Omental fat pad (tissue), 4 donors: ENCODE measurements at places on chromosomes 7 and 10. TPM values are rescaled to one million over a fixed set of nuclear protein-coding genes. Genes with fewer than 3 reads are reported as not detected.

GRCh38 chr7:46764100-46764936 is 817.6 kb downstream of the TNS3 start:
- no peak for DNase-seq

GRCh38 chr10:85864173-85864549 is 502.4 kb downstream of the GRID1 start:
- no peak for DNase-seq

DNA sequence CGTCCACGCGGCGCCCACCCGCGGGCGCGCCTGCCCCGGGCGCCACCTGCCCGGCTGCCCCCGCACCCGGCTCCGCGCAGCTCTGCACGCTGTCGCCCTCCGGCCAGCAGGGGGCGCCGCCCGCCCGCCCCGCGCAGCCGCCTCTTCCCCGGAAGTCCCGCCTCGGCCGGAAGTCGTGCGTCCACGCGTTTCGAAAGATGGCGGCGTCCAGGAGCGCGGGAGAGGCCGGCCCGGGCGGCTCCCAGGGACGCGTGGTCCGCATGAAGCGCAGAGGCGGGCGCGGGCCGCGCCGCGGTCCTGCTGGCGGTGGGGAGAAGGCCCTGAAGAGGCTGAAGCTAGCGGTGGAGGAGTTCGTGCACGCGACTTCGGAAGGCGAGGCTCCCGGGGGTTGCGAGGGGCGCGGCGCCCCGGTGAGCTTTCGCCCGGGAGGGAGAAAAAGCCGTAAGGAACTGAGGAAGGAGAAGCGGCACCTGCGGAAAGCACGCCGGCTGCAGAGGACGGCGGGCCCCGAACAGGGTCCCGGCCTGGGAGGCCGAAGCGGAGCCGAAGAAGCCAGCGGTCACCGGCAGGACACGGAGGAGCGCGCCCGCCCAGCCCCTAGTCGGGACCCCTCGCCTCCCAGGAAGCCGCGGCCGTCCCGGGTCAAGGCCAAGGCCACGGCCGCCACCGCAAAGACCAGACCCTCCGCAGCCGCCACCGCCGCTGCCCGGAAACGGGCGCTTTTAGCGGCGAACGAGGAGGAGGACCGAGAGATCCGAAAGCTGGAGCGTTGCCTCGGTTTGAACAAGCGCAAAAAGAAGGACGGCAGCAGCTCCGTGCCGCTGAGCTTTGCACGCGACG is at the start of gene NOM1:
NOM1 (plus strand) TSS at position 172 of the 840 bp plus-strand sequence; CDS start at position 198, 26 bp downstream.
- DNase-seq, result peak; percentile 66

The C7orf57 gene
- not detected for total RNA-seq

The NUTM2B gene
- 0.19 TPM for total RNA-seq

- no peak for DNase-seq
These were observed 57.3 kb upstream of the BTBD16 start for GRCh38 chr10:122213766-122214165.

DNA sequence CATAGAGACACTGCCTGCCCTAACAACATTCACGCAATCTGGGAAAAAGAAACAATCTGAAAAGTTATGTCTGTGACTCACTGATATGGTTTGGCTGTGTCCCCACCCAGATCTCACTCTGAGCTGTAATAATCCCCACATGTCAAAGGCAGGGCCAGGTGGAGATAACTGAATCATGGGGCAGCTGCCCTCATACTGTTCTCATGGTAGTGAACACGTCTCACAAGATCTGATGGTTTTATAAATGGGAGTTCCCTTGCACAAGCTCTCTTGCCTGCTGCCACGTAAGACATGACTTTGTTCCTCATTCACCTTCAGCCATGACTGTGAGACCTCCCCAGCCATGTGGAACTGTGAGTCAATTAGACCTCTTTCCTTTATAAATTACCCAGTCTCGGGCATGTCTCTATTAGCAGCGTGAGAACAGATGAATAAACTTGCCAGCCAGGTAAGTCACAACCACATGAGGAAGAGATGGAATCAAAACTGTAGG is 341.5 kb upstream of the AOAH start:
- DNase-seq, result no peak

- no peak for DNase-seq
These were observed 129.5 kb downstream of the TMEM26 start for GRCh38 chr10:61323726-61324125.

DNA sequence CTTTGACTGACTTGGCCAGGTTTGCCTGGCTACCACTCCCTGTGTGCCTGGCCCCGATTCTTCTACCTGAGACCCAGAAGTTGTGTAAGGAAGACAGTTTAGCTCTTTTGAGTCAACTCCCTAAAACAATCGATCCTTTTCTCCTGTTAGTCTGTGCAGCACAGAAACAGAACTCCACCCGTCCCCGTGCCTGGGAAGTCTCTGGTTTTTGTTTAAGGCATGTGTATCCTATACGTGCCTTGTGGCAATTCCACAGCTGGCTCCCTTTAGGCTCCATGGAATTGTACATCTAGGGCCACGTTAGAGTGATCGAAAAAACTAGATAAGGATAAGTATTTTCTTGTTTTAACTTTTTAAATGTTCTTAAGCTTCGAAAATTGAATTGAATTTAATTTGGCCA is 131.6 kb downstream of the BICC1 start:
- no peak for DNase-seq

DNA sequence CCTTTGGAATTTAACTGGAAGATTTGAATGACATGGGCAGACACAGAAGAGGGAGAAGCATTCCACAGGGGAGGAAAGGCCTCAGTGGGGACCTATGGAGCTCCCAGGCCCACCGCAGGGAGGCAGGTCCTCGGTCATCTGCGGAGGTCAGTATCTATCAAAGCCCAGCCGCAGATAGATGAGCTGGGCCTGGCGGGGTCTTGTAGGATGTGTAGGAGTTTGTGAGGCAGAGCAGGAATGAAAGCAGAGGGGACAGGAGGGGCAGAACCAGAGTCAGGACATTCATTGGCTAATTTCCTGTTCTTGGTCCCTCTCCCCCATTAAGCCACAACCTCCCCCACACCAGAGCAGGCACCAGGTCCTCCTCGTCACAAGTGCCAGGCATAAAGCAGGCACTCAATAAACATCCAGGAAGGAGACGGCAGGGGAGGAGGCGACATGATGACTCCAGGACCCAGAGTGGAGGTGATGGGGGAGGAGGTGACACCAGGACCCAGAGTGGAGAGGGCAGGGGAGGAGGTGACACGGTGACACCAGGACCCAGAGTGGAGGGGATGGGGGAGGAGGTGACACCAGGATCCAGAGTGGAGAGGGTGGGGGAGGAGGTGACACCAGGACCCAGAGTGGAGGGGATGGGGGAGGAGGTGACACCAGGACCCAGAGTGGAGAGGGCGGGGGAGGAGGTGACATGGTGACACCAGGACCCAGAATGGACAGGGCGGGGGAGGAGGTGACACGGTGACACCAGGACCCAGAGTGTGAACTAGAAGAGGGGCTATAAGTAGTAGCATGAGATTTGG is 83.7 kb upstream of the PDGFA start:
- no peak for DNase-seq

GRCh38 chr10:95526044-95526443 is 35.1 kb downstream of the SORBS1 start:
- no peak for DNase-seq

DNA sequence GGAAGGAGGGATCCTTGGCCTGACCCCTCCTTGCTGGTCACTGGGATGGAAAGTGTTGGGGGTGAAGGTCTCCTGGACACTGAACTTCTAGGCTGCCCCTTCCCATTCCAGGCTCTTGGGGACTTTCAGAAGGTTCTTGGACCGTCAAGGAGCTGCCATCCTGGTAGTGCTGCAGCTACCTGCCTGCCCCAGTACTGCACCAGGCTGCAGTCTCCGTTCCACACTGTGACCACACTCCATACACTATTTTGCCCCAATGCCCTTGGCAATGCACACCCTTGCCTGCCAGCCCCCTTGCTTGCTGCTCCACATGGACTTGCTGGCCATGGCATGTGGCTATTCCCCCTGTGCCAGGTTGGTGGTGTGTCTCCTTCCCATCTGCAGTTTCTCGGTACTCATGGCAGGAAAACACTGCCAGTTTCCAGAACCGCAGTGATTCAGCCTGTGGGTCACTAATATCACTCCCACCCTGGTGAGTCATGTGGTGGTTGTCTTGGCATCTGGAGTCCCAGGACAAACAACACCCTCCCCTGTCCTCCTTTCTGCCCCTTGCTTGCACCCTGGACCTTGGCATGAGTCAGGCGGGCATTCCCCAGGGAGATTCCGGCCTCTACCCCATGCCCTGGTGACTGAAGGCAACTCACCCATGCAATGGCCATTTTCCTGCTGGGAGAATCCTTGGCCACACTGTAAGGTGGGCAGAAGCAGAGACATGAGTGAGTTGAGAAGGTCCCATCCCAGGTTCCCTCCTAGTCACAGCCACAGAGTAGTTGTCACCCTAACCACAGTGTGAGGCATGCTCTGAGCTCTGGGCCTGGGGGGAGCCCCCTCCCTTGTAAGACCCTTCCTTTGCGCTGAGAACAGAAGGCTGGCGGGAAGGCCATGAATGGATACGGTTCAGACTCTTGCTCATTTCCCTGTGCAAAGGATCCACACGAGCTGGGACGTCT is 32.8 kb downstream of the GOLGA7B start:
- no peak for DNase-seq

DNA sequence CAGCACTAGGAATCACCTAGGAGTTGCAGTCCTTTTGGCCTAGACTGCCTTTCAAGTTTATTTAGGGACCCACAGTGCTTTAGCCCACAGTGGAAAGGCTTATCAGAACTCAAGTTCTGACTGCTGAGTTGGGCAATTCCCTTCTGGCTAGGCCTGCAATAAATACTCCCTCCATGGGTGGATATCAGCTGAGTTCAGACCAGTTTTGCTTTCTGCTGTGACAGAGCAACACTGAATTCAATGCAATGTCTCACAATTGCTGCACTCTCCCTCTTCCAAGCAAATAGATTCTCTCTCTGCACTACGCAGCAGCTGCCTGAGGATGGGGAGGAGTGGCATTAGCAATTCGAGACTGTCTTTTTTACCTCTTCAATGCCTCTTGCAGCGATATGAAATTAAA is 1153.3 kb downstream of the SORCS1 start:
- DNase-seq, result no peak

DNA sequence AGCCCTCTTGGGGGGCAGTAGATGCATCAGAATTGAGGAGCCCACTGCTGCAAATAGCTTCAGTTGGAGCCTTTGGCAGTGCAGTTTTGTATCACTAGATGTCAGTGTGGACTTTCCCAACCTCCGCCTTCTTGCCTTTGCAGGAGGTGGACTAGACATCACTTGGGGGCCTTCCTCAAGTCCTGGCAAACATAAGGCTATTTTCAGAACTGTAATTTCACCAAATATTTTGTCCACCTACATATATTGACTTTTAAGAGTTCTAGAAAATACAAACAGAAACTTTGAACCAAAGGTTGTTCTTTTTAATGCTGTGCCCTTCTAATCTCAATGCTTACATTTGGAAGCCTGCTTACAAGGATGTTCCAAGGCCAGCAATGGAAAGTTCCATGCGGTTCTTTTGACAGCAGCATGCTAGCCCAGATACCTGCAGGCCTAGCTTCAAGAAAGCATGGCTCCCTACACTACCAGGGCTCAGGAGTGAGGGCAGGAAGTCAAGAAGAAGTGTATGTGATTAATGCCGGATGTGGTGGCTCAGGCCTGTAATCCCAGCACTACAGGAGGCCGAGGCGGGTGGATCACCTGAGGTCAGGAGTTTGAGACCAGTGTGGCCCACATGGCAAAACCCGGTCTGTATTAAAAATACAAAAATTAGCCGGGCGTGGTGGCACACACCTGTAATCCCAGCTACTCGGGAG is 8.0 kb upstream of the ZNRF2 start:
- no peak for DNase-seq

DNA sequence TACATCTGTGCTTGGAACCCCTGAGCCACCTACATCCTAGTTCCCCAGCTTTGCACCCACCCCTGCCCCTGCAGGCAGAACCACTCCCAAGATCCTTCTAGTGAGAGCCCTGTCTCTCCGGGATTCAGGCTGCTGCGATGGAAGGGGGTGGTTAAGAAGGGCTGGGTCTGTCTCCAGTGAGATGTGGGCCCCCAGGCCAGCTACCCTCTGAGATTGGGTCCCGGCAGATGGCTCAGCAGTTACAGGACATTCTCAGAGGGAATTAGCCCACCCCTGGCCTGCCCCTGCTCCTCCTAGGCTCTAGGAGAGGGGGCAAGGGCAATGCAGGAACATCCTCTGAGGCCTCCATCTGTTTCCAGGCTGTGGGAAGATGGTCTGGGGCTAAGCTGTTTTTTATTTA is 27.7 kb downstream of the SLC29A3 start:
- DNase-seq, result no peak

- no peak for DNase-seq
These were observed 36.9 kb downstream of the WASL start for GRCh38 chr7:123711832-123712293.

GRCh38 chr10:44951576-44952226 is 7.9 kb upstream of the RASSF4 start:
- DNase-seq, result peak; percentile 13

The TRDMT1 gene
- 4.9 TPM for total RNA-seq

The FAM221A gene
- 16.0 TPM for total RNA-seq

The PPP1R17 gene
- not detected for total RNA-seq

The DYDC1 gene
- not detected for total RNA-seq
